Stimulated activated CD8-positive, alpha-beta memory T cell treated with anti-CD3 and anti-CD28 coated beads, Interleukin-2, amount 100 ng/mL, for 48 hours (primary cell): ENCODE measurements at places on chromosomes 13 and 19.

- no peak for DNase-seq
Measured at GRCh38 chr13:20997301-20998161, 63.9 kb downstream of the LATS2 start.

- DNase-seq = no peak
Measured at GRCh38 chr13:49499889-49500660, 4.3 kb downstream of the PHF11 start.

DNA sequence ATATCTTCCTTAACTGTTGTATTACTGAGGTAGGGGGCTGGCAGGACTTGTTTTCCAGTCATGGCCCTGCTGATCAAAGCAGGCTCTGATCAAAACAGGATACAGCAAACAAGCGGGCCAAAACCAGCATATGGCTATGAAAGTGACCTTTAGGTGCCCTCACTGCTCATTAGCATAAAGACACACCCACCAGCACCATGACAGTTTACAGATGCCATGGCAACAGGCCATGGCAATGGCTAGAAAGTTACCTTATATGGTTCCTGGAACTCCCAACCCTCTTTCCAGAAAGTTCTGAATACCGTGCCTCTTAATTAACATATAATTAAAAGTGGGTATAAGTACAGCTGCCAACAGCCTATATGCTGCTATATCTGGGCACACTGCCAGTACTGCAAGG is 551.4 kb upstream of the SGCG start:
- no peak for DNase-seq

- DNase-seq = no peak
Measured at GRCh38 chr13:101535192-101535746, 82.8 kb downstream of the ITGBL1 start.

DNA sequence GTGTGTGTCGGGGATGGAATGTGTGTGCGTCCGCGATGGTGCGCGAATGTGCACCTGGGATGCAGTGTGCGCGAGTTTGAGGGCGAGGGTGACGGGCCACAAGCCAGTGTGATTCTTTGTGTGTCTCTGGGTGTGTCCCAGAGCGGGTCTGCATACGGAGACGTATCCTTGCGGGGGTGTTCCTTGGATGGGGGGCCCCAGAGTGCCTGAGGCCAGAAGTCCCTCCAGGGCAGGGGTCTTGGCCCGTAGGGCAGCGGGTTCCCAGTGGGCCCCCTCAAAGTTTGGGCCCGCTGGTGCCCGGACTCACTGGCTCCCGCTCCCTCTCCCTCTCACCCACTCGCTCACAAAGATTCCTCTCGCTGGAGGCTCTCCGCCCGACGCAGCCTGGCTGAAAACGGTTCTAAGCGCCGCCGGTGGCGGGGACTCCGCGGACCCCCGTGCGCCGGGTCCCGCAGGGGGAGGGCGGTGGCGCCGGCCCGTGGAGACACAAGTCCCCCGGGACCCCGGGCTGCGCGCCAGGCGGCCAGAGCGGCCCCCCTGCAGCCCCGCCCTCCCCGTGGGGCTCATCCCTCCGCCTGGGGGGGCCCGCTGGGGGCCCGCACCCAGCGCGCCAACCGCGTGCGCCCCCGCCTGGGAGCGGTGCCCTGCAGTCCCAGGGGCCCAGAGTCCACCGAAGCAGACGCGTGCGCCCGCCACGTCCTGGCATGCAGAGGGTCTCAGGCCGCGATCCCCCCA is 886 bp downstream of the CRLF1 start:
- no peak for DNase-seq

- DNase-seq = no peak
Measured at GRCh38 chr19:31330237-31330636, 19.0 kb downstream of the TSHZ3 start.

DNA sequence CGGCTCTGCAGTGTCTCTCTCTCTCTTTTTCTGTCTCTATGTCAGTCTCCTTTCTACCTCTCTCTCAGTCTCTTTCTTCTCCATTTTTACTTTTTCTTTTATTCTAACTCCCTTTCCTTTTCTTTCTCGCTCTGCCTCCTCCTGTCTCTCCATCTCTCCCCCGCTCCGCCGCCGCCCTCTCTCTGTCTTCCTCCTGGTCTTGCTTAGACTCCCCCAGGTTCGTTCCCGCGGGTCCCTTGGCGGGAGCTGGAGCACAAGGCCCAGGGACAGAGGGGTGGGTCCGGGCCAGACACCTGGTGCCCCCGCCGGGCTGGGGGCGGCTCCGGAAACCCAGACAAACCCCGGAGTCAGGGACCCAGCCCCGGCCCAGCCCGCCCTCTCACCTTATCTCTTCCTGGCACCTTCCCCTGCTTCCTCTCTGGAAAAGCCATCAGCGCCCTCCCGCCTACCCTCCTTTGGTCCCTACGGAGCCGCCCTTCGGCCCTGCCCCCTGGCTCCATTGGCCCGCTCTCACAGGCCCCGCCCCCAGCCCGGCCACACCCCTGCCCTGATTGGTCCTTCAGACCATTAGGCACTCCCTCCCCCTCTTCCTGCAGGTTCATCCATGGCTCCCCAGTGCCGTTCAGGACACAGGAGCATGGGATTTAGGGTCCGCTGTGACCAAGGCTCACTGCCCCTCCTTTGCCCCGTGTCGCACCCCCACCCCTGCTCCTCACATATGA is 15.4 kb upstream of the NOP53 start:
- peak; percentile 61 for DNase-seq

DNA sequence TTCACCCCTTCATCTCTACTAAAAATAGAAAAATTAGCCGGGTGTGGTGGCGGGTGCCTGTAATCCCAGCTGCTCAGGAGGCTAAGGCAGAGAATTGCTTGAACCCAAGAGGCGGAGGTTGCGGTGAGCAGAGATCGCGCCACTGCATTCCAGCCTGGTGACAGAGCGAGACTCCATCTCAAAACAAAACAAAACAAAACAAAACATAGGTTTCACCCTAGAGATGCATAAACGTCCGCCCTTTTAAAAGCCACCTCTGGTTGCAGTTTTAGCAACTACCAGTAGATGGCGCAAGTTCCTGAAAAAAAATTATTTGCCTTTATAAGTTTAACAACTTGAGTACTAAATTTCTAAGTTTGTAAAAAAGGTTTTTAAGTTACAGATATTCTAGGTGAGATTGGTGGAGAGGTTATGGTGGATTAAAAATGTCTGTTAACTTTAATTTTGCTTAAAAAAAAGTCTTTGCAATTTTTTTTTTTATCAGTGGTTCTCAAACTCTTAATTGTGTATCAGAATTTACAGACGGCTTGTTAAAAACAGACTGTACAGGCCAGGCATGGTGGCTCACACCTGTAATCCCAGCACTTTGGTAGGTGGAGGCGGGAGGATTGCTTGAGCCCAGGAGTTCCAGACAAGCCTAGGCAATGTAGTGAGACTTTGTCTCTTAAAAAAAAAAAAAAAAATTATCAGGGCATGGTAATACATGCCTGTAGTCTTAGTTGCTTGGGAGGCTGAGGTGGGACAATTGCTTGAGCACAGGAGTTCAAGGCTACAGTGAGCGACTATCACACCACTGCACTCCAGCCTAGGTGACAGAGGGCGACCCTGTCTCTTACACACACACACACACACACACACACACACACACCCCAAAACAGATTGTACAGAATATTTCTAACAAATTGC is 42.1 kb downstream of the NAA16 start:
- no peak for DNase-seq

- DNase-seq = peak; percentile 13
Measured at GRCh38 chr19:51181913-51182419, 39.9 kb downstream of the SIGLEC7 start.

GRCh38 chr13:28485551-28485950 is 9.4 kb downstream of the FLT1 start:
- DNase-seq = no peak

- no peak for DNase-seq
Measured at GRCh38 chr13:98174307-98174706, 2.8 kb downstream of the RNF113B start.

GRCh38 chr19:18422530-18423191 is 3.5 kb downstream of the SSBP4 start:
- DNase-seq = no peak
